ENCODE measurements at places on chromosomes 1 and 21.

DNA sequence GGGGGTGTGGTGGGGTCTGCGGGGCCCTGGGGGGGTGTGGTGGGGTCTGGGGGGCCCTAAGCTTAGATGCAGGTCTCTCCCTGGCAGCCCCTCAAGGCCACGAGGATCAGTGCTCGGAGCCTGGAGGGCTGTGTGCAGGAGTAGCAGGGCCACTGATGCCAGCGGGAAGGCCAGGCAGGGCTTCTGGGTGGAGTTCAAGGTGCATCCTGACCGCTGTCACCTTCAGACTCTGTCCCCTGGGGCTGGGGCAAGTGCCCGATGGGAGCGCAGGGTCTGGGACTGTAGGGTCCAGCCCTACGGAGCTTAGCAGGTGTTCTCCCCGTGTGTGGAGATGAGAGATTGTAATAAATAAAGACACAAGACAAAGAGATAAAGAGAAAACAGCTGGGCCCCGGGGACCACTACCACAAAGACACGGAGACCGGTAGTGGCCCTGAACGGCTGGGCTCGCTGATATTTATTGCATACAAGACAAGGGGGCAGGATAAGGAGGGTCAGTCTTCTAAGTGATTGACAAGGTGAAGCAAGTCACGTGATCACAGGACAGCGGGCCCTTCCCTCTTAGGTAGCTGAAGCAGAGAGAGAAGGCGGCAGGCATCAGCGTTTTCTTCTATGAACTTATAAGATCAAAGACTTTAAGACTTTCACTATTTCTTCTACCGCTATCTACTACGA lies 8.7 kb downstream of the RNF223 start:
- DNase-seq, result no peak

DNA sequence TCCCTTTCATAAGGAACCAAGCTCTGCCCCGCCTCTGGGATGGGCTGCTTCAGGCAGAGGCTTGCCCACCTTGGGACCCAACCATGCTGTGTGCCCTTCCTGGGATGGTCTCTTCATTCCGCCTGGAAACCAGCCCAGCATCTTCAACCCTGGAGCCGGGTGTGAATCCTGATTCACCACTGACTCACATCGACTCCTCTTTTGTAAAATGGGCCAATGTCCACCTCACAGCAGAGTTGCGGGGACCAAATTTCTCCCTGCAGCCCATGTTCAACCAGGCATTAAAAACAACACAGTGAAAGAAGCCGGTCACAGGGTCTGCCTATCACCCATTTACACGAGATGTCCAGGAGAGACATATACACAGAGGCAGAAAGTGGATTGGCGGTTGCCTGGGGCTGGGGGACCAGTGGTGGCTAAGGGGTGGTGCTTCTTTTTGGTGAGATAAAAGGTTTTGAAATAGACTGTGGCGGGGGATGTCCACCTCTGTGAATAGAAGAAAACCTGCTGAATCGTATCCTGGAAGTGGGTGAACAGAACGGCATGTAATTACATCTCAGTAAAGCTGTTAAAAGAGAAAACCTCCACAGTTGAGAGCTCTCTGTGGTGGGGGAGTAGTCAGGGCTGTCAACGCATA lies 6.9 kb upstream of the GPR153 start:
- no peak for DNase-seq

- DNase-seq, result no peak
These were observed 3.1 kb upstream of the DSCAM start for GRCh38 chr21:40850071-40850470.

- no peak for DNase-seq
These were observed 244.0 kb upstream of the DMRTA2 start for GRCh38 chr1:50667272-50667671.

DNA sequence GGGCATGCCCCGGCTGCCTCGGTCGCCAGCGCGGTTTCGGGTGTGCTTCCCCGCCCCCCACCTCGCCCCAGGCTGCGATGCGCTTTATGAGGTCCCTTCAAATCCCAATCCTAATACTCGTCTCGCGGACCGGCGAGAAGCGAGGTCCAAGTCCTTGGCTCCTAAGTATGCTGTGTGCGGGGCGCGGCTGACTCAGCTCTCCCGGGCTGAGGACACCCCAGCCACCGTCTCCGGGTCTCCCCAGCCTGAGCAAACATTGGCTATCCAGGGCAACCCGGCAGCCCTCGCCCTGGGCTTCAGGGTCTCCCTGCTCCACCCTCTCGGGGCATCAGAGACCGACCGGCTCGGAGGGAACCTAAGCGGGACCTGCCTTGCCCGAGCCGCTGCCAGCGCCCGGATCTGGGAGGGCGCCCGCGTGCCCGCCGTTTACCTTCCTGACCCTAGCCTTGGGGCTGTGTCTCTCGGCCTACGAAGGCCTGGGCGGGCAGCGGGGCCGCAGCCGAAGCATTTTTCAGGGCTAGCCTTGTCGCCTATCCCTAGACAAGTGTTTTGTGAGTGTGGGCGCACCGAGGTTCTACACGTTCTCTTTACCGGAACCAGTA lies 1.2 kb downstream of the ITPKB start:
- peak; percentile 83 for DNase-seq

Data from activated effector memory CD4-positive, alpha-beta T cell treated with anti-CD3 and anti-CD28 coated beads, Interleukin-2, amount 50 U/mL, for 16 hours (primary cell).